CD4-positive, alpha-beta T cell treated with Interferon alpha-2 for 1 hour (primary cell): ENCODE measurements at places on chromosomes 6 and 20.

DNA sequence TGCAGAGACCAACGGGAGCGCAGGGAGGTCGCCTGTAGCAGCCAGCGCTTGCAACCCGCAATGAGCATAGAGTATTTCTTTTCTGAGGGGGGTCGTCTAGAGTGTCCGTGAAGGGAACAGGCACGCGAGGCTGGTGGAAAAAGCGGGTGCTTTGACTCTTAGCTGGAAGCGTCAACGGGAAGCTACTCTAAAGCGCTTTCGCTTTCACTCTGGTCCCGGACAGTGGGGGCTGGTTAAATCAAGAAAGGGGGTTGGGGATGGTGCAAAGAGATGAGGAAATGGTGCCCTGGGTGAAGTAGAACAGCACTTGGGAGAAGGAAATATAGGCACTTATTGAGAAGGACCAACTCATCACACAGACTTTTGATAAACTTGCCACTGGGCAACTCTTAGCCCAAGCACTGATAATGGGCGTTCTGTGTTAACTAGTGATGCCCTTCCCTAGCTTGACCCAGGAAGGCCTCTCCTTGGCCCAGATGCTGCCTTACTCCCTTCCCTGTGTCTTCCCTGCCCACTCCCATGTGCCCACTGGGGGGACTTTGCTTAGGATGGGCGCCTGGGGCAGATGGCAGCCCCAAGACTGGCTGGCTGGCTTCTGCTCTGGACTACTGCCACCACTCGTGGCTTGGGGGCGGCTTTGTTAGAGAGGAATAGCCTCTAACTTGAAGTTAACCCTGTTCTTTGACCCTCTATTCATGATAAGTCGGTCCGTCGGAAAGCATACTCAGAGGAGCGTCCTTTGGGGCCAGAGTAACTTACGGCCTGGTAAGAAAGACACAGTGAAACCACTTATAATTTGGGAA lies 585 bp downstream of the PSMB9 start:
- DNase-seq, result peak; percentile 65

DNA sequence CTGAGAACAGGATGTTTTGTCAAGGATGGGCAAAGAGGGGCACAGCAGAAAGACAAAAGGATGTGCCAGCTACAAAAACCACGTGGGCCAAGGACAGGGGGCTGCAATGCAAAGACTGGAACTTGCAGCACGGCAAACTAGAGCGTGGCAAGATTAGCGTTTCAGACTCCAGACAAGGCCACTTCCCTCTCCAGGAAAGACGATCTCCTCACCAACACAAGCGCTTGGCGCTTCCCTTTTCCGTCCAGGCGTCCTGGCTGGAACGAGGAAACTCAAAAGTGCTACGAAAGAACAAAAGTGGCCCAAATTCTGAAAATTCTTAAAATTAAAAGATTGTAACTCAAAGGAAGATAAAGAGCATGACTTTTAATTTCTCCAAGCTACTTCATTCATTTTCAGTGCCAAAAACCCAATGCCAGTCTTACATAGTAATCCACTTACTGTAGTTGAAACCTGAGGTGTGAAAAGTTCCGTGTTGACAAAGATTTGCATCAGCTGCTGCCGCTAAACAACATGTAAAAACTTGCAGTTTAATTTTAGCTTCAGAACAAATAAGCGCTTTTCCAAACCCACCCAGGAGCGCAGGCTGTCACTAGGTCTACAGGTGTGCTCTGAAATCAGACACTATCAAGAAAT lies 207.1 kb upstream of the RREB1 start:
- no peak for DNase-seq

DNA sequence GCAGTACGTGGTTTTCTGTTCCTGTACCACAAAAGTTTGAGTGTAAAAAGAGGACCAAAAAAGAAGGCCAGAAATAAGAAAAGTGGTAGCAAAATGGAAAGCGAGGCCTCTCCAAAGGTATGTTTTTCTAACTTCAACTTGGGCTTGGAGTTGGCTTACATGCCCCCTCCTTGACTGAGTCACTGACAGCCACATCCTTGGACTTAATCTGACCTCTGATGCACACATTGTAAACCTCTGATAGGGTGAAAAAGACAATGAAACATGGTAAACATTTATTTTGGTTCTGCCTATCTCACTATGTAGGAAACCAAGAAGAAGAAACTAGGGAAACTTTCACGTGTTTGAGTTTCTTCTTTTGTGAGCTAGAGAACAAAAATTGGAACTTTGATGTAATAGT lies 503.2 kb upstream of the ID4 start:
- DNase-seq, result no peak

DNA sequence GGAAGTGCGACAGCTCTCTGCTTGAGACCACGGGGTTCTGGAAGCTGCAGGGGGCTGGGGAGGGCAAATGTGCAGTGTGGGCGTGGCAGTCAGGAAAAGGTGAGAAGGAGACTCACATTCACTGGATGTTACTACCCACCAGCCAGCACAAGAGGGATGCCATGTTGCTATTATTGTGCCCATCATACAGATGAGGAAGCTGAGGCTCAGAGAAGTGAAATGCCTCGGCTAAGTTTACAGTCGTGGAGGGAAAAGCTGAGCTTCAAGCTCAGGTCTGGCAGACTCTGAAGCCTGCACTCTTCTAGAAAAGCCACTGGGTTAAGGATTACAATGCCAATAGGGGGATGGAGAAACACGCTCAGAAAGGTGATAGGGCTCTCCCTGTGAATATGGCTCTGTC lies 34.4 kb downstream of the HNF4A start:
- no peak for DNase-seq

- DNase-seq, result no peak
Observed at GRCh38 chr6:80641591-80641990, 535.1 kb downstream of the BCKDHB start.
